ENCODE measurements at places on chromosomes 3 and 15.

- no peak for DNase-seq
Measured at GRCh38 chr3:171649267-171649666, 161.0 kb downstream of the PLD1 start.

- no peak for DNase-seq
Measured at GRCh38 chr3:38827791-38828190, 11.8 kb upstream of the SCN10A start.

DNA sequence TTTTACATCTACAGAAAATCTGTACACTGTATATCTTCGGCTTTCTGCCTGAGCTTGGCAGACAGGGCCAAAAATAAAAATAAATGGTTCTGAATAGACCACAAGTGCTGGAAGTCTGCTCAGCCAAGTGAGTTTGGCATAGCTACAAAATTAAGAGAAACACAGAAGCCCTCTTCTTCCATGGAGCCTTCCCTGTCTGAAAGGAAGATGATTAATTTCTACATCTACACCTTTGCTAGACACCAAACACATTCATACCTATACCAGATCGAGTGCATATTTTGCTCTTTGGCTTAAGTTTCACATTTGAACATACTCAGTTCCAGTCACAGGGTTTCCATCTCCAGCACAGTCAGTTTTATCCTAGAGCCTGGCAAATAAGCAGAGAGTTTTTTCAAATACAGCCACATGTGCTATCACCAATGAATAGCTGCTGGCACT, 224.6 kb downstream of the GREM1 start:
- no peak for DNase-seq

DNA sequence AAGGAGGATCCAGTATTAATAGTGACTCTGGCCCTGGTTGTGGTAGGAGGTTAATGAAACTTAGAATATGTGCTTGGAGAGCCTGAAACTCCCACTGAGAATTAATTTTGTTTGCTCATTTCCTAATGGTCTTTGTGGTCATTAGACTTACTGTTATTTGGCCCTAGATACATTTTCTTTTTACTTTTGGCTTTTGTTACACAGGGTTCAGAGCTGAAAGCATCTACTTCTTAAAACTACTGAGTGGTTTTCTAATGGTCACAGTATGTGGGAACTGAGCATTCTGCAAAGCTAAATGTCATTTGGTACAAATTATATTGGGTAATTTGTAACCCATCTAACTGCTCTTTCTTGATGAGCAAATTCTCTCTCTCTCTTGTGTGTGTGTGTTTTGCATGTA, 433.4 kb upstream of the IL12A start:
- no peak for DNase-seq

DNA sequence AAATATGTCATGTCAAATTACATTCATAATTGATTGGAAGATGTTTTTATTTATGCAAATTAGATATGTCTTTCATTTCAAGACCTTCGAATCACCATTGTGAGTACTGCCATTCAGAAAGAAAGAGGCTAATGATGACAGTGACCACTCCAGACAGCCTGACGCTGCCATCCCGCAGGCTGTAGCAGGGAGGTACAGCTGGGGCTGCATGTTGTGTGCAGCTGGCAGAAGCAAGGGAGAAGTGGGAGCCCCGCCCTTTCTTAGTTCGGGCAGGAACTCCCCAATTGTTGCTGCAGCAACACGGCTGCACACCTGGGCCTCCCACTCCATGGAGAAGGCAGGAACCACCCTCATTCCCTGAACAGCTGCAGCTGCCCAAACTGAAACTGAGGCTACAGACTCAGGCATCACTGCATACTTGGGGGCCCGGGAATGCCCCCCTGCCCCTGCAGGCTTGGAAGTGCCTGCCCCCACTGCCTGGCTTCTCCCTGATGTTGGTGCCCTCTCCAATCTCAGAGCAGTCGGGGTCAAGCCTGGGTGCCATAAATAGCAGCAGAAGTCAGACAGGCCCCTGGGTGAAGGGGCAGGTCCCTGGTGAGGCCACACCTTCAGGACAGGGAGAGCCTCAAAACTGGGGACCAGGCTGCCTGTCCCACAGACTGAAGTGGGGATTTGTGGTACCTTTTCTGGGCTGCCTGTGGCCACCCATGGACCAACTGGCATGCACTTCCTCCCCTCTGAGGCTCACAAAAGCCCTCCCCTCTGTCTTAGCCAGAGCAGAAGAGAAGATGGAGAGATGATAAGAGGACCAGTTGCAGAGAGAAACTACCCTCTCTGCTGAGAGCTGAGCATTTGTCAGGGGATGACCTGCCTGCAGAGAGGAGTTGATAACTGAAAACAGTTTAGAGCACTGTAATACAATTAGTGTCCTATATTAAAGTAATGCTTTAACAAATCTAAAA, 964.6 kb downstream of the SI start:
- peak; percentile 53 for DNase-seq

DNA sequence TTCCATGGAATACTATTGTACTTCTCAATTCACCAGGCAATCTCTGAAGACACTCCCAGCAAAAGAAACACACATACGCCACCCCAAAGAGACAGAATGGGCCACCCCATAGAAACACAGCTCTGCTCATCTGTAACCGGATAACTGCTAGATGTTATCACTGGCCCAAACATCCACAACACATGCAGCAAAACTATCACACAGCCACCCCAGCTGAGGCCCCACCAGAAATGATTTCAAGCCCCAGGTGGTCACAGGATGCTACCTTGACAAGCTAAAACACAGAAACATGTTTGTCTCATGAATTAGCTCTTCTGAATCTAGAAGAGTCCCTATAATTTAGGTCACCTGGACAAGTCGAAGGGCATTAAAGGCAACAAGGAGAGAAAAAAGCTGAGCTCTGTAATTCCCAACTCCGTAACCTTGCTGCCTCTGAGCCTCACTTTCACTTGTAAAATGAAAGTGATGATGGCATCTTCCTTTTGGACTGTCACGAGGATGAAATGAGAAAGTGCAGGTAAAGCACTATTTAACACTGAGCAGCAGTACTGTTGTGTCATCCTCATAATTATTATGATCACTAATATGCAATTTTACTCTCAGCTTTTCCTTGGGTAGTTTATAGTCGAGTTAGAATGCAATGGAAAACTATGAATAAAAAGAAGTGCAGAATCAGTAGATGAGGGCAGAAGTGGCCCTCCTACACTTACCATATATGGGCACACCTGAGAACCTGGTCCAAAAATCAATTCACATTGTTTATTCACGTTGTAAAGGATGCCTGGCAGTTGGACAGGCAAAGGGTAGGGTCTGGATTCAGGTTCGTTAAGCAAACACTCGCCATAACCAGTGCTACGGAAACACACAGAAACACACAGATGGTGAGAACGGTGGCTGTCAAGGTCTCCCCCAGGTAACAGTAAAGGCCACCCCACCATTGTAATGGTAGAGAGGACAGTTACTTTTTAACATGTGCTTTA, 38.6 kb downstream of the ADAMTS9 start:
- DNase-seq, result no peak

DNA sequence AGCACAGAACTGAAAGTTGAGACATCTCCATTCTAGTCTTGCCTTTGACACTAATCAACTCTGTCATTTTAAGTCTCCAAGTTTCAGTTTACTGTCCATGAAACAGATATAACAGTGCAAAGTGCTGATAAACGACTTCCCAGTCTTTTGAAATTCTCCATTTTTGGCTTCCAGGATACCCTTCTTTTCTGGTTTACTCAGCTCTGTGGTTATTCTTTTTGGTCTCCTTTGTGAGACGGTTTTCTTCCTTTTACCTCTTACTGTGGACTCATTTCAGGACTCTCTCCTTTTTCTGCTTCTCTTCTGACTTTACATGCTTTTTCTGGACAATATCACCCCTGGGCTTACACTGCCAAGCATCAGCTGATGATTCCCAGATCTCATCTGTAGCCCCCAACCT, 18.9 kb downstream of the SST start:
- no peak for DNase-seq

Measured in eye (tissue), 1 donor.